Cardiac muscle cell (in vitro differentiated cells and primary cell): ENCODE measurements at places on chromosomes 4 and X.

- DNase-seq = peak; percentile 86
Observed at GRCh38 chrX:24672701-24673190, 21.0 kb upstream of the POLA1 start.

- no peak for DNase-seq
Observed at GRCh38 chrX:42603016-42603415, 174.9 kb downstream of the PPP1R2C start.

- DNase-seq = no peak
Observed at GRCh38 chr4:26813698-26814097, 46.9 kb upstream of the STIM2 start.

- DNase-seq = peak; percentile 34
Observed at GRCh38 chr4:185518069-185518468, 17.2 kb downstream of the PDLIM3 start.

DNA sequence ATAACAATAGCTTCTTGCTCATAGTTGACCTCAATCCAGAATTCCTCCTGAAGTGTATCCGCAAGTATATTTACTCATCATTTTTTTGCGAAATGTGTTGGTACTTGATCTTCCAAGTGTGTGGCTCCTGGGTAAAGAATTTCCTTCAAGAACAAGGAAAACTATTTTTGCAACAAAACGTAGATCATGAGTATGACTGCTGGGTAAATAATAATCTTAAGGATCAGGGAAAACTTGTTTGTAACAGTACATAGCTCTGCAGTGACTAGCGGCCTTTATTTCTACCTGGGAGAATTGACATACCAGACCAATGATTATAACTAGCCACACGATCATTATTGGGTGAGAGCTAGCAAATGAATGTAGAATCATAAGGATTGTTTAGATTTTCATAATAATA, 1311.7 kb downstream of the ARAP2 start:
- DNase-seq = no peak

- peak; percentile 42 for DNase-seq
Observed at GRCh38 chr4:12562021-12562420, 922.1 kb downstream of the RAB28 start.

DNA sequence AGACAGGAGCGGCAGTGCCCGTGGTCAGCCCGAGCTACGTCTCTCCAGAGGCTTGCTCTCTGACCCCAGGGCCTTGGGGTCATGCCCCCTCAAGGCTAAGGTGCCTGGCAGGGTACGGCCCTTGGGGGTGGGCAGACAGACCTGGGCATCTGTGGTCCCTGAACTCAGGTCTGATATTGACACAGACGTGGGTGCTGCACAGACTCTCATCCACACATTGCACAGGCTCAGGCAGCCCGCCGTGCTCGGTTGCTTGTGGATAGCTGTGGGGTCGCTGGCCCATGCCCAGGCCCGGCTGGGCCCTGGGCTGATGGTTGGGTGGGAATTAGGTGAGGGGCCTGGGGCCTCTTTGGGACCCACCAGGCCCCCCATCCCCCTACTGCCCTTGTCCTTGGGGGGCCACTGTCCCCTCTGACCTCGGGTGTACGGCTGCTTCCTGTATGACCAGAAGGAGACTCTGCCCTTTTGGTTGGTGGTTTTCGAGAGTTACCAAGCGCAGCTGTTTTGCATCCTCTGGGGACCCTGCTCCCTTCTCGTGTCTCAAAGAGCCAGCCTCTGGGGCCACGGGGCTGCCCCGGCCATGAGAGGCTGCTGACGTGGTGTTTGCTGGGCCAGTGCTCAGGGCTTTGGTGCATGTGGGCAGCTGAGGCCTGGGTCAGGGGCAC, 10.1 kb downstream of the FGFRL1 start:
- DNase-seq = no peak

GRCh38 chr4:15935504-15936402, 2.8 kb downstream of the FGFBP1 start:
- no peak for DNase-seq

DNA sequence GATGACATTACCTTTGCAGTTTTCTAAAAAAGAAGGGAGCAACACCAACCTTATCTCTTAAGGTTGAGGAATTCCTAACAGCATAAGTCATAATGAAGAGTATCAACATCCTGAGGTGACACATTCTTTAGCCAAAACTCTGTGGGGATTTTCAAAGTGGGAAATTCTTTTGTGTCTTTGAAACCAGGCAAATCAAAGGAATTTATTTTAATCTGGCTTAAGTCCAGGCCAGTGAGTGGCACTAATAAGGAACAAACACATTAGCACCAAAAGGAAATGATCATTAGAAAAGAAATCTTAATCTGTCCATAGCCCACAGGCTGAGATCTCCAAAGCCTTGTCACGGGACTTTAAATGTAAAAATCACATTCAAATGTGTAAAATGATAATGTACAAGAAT, 110.1 kb downstream of the LARP7 start:
- peak; percentile 46 for DNase-seq

GRCh38 chr4:152513078-152513477, 22.8 kb downstream of the FBXW7 start:
- no peak for DNase-seq

DNA sequence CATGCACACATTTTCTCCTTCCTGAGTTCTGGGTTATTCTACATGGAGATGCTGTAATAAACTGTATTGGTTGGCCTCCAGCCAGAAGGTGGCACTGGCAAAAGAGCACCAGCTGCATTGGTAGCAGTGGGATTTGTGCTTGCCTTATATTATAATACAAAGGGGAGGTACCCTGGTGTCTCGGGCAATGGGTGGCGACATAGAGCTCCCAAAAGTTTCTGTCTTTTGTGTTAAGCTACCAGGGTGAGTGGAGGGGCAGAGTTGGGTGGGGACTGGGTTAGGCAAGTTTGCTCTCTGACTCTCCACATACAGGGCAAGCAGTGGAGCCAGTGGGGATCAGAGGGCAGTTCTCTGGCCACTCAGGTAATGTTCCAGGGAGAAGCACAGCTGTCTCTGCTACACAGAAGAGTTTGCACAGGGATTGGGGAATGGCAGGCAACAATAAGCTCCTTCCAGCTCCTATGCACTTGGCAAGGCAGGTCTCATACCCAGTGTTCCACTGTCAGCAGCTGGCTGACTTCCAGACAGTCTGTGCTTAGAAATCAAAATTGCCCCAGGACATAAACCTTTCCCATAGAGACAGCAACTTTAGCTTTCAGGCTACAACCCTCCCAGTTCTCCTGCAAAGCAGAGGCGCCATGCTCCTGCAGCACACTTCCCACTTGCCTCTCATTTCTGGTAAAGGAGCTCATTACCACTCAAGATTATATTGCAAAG, 463.9 kb upstream of the PCDH7 start:
- peak; percentile 2 for DNase-seq

GRCh38 chr4:18664171-18664570, 642.6 kb upstream of the LCORL start:
- DNase-seq = no peak

GRCh38 chrX:95505721-95506120, 1178.9 kb upstream of the DIAPH2 start:
- DNase-seq = peak; percentile 60

DNA sequence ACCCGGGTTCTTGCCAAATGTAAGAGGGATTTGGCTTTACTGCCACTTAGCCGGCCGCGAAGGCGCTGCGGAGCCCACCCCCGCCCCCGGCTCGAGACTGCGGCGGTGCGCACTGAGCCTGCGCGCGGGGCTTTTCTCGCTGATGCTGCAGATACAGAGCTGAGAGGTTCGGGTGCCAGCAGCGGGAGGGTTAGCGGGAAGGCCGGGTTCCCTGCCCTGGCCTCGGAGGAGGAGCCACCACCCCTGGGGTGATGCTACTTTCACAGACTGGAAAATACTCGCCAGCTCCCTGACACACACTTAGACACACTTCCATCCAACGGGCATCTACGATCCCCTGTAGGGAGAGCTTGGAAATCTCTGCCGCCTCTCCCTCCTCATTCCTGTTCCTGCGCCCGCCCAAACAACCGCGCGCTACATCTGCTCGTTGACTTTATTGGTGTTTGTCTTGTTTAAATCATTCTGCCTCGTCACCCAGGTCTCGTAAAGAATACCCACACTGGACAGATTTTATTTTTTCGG, 2.1 kb upstream of the PCDH7 start:
- peak; percentile 24 for DNase-seq

DNA sequence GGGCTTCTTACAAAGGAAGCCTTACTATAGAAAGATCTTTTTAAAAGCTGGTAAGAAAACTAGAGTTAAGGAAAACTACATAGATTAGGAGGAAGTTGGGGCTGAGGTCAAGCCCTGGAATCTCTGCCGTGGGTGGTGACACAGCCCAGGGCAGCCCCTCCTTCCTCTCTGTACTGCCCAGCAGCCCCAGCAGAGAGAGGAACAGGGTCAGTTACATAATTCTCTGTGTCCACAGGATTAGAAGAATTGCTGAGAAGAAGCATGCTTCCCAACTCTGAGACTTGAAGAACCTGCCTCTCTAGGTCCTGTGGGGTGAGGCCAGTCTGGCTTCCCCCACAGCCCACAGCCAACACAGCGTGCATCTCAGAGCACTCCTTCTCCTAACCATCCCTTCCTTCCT, 9.2 kb upstream of the ABLIM2 start:
- no peak for DNase-seq

DNA sequence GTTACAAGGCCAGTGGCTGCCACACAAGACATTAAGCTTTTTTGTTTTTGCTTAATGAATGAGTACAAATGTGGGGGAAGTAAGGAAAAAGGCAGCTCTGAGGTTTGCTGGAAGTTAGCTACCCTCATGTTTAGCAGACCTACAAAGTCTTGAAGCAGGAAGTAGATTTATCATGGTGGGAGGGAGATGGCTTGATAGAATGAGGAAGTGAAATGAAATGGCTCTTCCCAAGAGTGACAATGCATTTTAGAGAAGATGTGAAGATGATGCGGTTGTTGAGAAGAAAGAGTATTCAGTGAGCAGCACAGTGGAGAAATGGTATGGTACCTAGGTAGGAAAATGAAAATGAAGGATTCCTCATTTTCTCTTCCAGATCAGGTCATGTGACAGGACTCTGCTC, 108.0 kb downstream of the SLIT2 start:
- DNase-seq = no peak

- DNase-seq = no peak
Observed at GRCh38 chr4:60857130-60857753, 342.9 kb upstream of the ADGRL3 start.

- DNase-seq = peak; percentile 65
Observed at GRCh38 chrX:38220024-38220414, 652 bp downstream of the SRPX start.

- DNase-seq = no peak
Observed at GRCh38 chr4:48370260-48371134, 29.2 kb downstream of the SLAIN2 start.

DNA sequence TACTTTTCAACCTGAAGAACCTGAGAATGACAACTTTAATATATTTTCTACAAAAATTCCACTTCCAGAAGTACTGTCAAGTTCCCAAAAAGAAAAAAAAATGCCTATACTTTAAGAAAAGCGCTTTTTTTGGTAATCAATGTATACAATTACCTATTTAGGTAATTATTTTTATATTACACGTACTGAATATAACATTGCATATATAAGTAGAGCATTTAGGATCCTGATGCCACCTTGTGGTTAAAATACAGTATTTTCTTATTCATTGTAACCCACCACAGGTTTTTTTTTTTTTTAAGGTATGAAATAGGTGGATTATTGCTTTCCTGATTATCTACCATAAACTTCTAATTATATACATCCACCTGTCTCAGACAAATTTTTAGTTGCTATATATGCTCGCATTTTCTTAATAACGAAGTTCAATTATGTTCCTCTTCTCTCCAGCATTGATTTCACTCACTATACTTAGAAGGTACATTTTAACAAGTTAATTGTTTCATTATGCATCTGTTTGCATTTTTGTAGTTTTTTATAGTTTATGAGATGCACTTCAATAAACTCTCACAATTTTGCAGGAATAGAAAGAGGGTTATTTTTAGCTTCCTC, 5.2 kb downstream of the MAP9 start:
- DNase-seq = peak; percentile 55

DNA sequence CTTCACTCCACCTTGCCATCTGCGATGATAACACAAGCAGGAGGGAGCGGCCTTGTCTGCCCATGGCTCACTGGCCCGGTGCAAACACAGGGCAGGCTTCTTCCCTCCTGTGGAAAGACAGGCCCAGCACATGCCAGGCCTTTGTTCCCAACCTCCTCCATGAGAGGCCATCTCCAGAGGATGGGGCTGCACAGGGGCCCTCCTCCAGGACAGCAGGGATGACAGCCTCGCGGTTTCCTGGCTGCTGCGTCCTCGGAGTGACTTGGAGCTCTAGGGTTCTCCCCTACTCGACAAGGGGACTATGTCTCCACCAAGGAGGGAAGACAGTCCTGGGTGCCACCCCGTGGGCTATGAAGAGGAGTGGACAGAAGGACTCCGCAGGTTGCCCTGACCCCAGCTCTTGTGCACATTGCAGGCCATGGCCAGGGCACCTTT, 21.8 kb downstream of the RNF212 start:
- DNase-seq = no peak

- no peak for DNase-seq
Observed at GRCh38 chrX:356385-357034, 30.2 kb downstream of the PPP2R3B start.

DNA sequence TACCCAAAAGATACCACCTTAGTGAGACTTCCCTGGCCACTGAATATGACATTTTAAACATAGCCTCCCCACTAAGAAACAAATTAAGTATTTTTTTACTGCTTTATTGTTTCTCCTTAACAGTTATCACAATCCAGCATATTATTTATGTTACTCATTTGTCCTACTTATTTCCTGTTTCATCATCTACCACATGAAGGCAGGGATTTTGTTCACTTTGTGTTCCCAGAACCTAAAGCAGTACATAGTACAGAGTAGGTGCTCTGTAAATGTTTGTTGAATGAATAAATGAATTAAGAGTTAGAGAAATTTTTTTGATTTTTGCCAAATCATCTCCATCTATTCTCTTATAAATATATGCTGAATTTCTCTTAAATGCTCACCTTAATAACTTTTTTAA, 318.4 kb upstream of the GIMD1 start:
- DNase-seq = no peak

GRCh38 chr4:72312032-72312650, 256.9 kb downstream of the ADAMTS3 start:
- no peak for DNase-seq
